ENCODE measurements at places on chromosomes 1 and 21. TPM values are rescaled to one million over a fixed set of nuclear protein-coding genes. Genes with fewer than 3 reads are reported as not detected.

DNA sequence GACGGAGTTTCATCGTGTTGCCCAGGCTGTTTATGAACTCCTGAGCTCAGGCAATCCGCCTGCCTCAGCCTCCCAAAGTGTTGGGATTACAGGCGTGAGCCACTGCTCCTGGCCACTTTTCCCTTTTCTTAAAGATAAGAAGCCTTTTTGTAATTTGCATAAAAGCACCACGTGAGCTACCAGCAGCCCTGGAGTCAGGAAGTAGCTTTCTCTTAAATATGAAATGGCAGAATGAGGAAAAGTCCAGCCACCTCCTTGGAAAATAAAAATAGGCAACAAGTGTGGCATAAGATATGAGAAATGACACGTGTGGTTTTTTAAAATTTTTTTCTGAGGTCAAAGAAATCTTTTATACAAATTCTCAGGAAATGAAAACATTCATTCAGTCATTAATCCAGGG lies 259.7 kb downstream of the DYRK1A start:
- H3K27ac ChIP-seq, result peak overlapping the region; percentile 44
- no peaks in the 10 kb centered on the region for H3K4me1 ChIP-seq
- no peak overlapping the region for H3K4me3 ChIP-seq
- no peaks in the 10 kb centered on the region for H3K36me3 ChIP-seq
- H3K27me3 ChIP-seq, result no peaks in the 10 kb centered on the region
- DNase-seq, result no peak

The GJC2 gene
- total RNA-seq, result 1.6 TPM

DNA sequence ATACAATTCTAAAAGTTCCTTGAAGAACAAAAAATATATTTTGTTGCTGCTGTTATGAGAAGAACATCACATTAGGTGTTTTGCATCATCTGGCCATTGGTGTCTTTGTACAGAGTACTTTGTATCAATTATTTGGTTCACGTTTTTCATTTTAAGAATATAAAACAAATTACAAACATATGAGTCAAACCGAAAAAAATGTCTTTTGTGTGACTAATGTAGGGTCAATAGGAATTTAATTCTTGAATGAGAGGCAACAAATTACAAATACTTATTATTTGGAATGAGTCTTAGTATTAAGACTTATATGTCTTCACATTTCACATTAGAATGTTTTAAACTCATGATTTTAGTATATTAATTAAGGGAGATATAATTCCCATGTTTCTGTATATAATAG lies 54.8 kb downstream of the NR5A2 start:
- H3K27me3 ChIP-seq, result no peaks in the 10 kb centered on the region
- no peaks in the 10 kb centered on the region for H3K36me3 ChIP-seq
- no peak overlapping the region for H3K4me3 ChIP-seq
- no peak for DNase-seq
- peaks cover 78% of the 10 kb centered on the region for H3K4me1 ChIP-seq
- H3K27ac ChIP-seq, result no peak overlapping the region

DNA sequence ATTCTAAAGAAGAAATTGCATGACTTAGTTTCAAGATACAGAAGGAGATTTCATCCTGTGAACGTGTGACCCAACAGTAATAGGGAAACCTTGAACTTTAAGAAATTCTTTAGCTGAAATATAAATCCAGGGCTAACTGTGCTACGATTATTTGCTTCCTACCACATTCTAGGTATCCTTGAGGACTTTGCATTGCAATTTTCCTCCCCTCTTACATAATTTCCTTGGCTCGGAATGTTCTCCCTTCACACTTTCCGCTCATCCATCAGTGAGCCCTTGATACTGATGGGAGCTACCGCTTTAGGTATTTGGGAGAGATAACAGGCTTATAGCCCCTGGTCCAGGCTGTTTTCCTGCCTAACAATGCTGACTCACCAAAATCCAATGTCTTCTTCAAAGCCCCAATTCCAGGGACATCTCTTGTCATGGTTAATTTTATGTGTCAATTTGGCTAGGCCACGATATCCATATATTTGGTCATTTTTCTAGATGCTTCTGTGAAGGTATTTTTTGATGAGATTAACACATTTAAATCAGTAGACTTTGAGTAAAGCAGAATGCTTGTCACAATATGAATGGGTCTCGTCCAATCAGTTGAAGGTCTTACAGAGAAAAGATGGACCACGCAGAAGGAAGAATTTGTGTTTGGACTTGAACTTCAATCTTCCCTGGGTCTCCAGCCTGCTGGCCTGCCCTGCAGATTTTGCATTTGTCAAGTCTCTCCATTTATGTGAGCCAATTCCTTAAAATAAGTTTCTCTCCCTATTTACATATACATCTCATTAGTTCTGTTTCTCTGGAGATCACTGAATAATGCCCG lies 121.2 kb downstream of the PTPN14 start:
- no peak for DNase-seq
- no peaks in the 10 kb centered on the region for H3K4me1 ChIP-seq
- no peak overlapping the region for H3K27ac ChIP-seq
- H3K4me3 ChIP-seq, result no peak overlapping the region
- H3K36me3 ChIP-seq, result no peaks in the 10 kb centered on the region

- no peak overlapping the region for H3K4me3 ChIP-seq
- no peaks in the 10 kb centered on the region for H3K36me3 ChIP-seq
- peak; percentile 50 for DNase-seq
- no peak overlapping the region for H3K27ac ChIP-seq
- H3K27me3 ChIP-seq, result no peaks in the 10 kb centered on the region
Observed at GRCh38 chr1:162035241-162035640, 11.6 kb upstream of the OLFML2B start.

- H3K36me3 ChIP-seq, result no peaks in the 10 kb centered on the region
- no peak overlapping the region for H3K4me3 ChIP-seq
- no peak overlapping the region for H3K27ac ChIP-seq
- peaks cover 10% of the 10 kb centered on the region for H3K4me1 ChIP-seq
- no peak for DNase-seq
- H3K27me3 ChIP-seq, result no peaks in the 10 kb centered on the region
Observed at GRCh38 chr1:219665089-219665488, 52.2 kb upstream of the ZC3H11B start.

The SYTL1 gene
- total RNA-seq, result 107 TPM

- no peak for DNase-seq
- H3K27ac ChIP-seq, result no peak overlapping the region
- peaks cover 58% of the 10 kb centered on the region for H3K4me1 ChIP-seq
- H3K4me3 ChIP-seq, result no peak overlapping the region
Observed at GRCh38 chr1:156486421-156487344, 13.9 kb downstream of the MEF2D start.

The CYP4A11 gene
- 0.78 TPM for total RNA-seq

The EXTL1 gene
- not detected for total RNA-seq
